ENCODE measurements at places on chromosomes 13 and 19. TPM values are rescaled to one million over a fixed set of nuclear protein-coding genes. Genes with fewer than 3 reads are reported as not detected.

GRCh38 chr19:5309438-5310204 is 31.0 kb downstream of the PTPRS start:
- DNase-seq, result no peak

GRCh38 chr13:74969419-74969818 is 512.5 kb downstream of the TBC1D4 start:
- DNase-seq, result no peak

- DNase-seq, result no peak
Measured at GRCh38 chr13:109381546-109382180, 404.7 kb downstream of the IRS2 start.

DNA sequence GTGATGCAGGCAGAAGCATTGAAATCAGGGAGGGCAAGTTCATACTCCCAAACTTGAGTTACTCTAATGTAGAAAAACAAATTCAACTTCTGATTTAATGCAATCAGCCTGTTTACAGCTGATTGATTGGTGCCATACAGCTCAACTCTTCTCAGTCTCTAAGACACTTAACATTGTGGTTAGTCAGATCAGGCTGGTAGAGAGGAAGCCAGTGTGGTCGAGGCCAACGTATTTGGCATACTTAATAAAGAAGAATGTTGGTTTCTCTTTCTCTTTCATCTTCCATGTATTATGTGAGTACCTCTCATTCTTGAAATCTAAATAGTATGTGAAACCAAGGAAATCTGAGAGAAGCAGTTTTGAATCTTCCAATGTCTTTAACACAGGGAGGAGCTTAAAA is 255.0 kb upstream of the SLITRK1 start:
- DNase-seq, result no peak

- no peak for DNase-seq
Measured at GRCh38 chr19:42370626-42371175, 19.4 kb downstream of the CNFN start.

DNA sequence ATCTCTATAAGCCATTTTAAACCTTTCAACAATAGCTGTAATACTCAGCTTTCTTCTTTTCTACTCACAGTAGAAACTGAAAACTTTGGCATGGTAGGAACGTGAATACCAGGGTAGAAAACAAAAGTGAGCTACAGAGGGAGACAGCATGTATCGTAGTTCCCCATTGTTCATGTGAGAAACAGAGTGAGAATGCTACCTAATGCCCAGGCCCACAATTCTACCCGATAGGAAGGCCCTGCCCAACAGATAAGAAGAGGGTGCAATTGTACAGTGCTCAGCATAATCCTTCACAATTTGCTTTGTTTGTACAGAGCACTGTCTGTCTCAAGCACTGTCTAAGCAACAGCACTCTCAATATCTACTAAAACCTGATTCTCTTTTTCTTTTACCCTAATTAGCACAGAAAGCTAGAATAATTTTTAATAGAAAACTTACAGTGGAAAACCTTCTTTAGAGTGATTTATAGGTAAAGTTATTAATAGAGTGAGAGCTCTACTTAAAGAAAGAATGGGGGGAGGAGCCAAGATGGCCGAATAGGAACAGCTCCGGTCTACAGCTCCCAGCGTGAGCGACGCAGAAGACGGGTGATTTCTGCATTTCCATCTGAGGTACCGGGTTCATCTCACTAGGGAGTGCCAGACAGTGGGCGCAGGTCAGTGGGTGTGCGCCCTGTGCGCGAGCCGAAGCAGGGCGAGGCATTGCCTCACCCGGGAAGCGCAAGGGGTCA is 322.3 kb downstream of the EFNB2 start:
- DNase-seq, result no peak

DNA sequence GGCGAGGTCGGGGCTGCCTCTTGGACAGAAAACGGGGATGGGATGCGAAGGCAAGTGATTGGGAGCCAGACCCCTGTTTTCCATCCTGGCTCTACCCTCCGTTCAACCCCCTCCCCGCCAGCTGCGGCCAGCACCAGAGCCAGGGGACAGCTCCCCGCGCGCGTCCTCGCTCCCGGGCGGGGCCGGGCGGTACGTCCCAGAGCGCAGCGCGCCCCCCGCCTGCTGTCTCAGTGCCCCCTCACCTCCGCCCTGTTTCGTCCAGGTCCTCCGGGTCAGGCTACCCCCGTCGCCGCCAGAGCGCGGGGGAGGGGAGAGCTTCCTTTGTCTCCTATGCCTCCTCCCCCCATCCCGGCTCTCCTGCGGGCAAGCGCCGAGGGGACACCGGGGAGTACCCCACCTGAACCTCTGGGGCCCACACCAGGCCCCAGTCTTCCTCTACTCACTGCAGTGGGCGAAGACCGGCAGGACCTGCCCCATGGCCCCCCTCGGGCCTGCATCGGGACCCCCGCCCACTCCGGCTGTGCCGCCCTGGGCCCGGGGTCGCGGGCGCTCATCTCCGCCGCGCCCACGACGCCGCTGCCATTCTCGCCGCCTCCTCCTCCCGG is 396 bp downstream of the RTN2 start:
- peak; percentile 56 for DNase-seq

GRCh38 chr13:114116734-114117133 is 15.7 kb downstream of the RASA3 start:
- no peak for DNase-seq

DNA sequence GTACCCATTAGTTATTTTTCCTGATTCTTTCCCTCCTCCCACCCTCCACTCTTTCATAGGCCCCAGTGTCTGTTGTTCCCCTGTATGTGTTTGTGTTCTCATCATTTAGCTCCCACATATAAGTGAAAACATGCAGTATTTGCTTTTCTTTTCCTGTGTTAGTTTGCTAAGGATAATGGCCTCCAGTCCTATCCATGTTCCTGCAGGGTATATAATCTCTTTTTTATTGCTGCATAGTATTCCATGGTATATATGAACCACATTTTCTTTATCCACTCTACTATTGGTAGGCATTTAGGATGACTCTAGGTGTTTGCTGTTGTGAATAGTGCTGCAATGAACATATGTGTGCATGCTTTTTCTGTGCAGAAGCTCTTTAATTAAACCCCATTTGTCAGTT is 79.4 kb downstream of the ZMYM2 start:
- DNase-seq, result no peak

DNA sequence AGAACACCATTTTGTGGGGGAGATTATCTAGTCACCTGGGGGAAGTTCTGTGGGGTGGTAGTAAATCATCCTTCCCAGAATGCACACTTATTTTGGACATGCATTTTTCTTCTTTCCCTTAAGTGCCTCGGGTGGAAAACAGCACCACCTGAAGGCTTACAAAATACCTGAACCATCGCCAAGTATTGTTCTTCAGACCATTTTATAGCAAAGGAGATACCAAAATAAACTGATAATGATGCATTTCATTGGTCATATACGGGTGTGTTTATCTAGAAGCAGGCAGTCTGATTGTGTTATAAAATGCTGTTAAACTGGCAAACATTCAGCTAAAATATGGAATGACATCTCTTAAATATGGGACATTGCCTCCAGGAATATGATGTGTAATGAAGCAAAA is 1034.7 kb downstream of the SLITRK1 start:
- DNase-seq, result no peak

- DNase-seq, result peak; percentile 53
Measured at GRCh38 chr19:54029930-54030490, 33.7 kb downstream of the VSTM1 start.

- no peak for DNase-seq
Measured at GRCh38 chr13:114296902-114297301, 15.5 kb downstream of the UPF3A start.

DNA sequence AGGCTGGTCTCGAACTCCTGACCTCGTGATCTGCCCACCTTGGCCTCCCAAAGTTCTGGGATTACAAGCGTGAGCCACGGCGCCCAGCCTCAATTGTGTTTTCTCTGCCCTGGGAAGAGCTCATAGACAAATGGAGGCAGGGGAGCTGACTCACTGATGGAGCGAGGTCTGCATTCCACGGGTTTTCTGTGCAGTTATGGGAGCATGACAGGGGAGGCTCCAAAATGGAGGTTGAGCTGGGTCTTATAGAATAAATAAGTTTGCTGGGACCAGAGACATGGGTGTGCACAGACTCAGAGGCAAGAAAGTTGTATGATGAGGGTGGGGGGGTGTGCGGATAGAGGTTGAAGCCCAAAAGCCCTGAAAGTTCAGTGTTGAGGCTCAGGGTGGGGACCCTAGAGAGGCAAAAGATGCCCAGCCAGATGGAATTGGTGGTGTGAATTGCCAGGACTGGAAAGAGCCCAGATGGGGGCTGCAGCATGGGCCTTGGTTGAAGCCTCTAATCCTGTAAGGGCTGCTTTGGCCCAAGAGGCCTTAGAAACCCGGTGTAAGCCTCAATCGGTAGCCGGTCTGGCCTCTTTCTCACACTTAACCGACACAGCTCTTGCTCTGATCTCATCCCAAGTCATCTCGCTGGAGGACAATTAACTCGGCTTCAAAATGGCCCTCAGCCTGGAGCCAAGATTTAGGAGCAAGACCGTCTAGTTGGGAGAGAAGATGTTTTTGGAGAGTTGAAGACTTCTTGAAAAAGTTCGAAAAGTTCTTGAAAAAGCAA is 1.9 kb downstream of the TPM4 start:
- no peak for DNase-seq

DNA sequence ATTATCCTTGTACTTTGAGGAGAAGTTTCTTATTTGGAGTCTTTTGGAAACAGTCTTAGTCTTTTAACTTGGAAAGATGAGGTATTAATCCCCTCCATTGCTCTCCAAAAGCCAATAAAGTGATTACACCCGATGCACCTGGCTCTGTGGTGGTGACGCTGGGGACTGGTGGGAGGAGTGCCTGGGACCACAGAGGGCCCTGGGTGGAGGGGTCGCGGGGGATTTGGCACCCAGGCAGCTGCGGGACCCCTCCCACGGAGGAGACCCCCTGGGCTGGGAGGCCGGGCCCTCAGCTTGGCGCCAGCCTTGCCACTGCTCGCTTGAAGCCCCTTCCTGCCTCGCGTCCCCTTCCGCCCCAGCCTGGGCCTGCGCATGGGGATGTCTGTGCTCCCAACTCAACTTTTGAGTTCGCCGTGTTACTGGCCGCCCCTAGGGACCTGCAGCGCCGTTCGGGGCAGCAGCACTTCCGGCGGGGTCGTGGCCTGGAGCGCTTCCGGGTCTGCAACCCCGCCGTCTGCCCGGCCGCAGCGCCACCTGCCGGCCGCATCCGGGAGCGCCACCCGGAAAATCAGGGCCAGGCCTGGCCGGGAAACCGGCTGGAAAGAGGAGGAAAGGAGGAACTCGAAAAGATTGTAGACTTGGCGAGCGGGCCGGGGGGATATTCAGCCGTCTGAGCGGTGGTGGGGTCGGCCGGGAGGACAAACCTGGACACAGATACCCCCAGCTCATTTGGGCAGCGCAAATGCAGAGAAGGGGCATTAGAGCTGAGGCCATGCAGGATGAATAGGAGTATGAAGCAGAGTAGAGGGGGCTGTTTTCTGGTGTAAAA is 8.4 kb downstream of the PEAK3 start:
- peak; percentile 83 for DNase-seq

GRCh38 chr19:55591555-55591954 is 7.8 kb downstream of the FIZ1 start:
- DNase-seq, result no peak

DNA sequence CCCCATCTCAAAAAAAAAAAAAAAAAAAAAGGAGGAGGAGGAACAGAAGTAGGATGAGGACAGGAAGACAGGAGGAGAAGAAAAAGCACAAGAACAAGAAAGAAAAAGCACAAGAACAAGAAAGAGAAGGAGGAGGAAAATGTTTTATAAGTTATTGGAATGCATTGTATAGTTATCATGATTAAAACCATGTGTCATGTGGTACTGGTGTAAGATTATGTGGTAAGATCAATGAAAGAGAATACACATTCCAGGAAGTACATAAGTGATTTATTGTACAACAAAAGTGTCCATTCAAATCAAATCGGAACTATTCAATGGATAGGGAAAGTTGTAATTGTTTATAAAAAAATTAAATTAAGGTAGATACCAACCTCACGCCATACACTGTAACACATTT is 167.7 kb downstream of the MZT1 start:
- DNase-seq, result no peak

DNA sequence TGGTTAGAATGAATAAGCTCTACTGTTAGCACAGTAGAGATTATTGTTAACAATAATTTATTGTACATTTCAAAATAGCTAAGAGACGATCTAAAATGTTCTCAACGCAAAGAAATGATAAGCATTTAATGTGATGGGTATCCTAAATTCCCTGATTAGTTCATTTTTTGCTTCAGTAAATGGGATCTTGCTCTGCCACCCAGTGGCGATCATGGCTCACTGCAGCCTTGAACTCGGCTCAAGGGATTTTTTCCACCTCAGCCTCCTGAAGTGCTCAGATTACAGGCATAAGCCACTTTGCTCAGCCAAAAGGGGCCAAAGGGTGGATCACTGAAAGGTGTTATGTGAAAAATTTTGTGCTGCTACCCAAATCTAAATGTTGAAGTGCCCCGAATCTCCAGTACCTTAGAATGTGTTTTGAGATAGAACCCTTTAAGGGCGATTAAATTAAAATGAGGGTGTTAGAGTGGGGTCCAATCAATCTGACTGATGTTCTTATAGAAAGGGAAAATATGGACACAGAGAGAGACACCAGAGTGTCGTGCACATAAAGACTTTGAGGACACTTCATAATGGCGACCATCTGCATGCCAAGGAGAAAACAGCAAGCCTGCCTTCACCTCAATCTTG is 31.5 kb upstream of the ZNF766 start:
- DNase-seq, result no peak

GRCh38 chr13:21998279-21998990 is 327.6 kb downstream of the FGF9 start:
- no peak for DNase-seq

GRCh38 chr13:33676045-33676989 is 141.6 kb upstream of the RFC3 start:
- DNase-seq, result peak; percentile 68

- DNase-seq, result no peak
Measured at GRCh38 chr19:35451338-35452096, 3.5 kb downstream of the FFAR2 start.

GRCh38 chr19:13437919-13438618 is 68.2 kb downstream of the CACNA1A start:
- DNase-seq, result no peak

GRCh38 chr13:62643799-62644524 is 1228.3 kb upstream of the PCDH20 start:
- DNase-seq, result no peak

PAF1 gene
- 34.5 TPM for total RNA-seq

CCDC8 gene
- 38.4 TPM for total RNA-seq

ZNF726 gene
- 0.53 TPM for total RNA-seq

ACP7 gene
- not detected for total RNA-seq

PDX1 gene
- not detected for total RNA-seq

IFNL1 gene
- not detected for total RNA-seq

LHB gene
- total RNA-seq, result not detected

IGSF23 gene
- total RNA-seq, result not detected

VRK3 gene
- 18.5 TPM for total RNA-seq

RASGRP4 gene
- 1.8 TPM for total RNA-seq

SULT2A1 gene
- total RNA-seq, result not detected

NMRK2 gene
- 1,098 TPM for total RNA-seq

KLK3 gene
- not detected for total RNA-seq

CEACAM8 gene
- total RNA-seq, result not detected

PLK5 gene
- total RNA-seq, result not detected

Data from left cardiac atrium (tissue), 4 donors.